Stimulated activated CD4-positive, alpha-beta T cell treated with anti-CD3 and anti-CD28 coated beads, Interleukin-1b, Interleukin-23, amount 100 ng/mL, for 1 hour (primary cell): ENCODE measurements at places on chromosomes 7 and 10.
A peak's percentile ranks its signal among the peaks of the same experiment; 100 is the strongest.

DNA sequence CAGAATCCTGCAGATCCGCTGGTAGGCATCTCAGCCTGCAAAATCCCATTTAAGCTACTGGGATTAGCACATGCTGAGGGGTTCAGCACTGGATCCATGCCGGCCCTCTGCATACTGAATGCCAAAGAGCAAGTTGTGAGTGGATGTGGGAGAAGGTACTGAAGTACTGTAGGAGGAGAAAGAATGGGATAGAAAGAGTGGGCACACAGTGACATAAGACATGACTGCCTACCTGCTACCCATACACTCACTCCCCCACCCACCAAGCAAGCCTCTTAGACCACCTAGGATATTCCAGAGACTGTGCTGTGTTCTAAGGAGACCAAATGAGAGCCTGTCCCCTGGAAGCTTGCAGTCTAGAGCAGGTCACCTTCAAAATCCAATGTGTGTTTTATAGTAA, 215.9 kb downstream of the FRMD4A start:
- DNase-seq = no peak

- no peak for DNase-seq
Observed at GRCh38 chr7:78164459-78164858, 365.9 kb downstream of the PHTF2 start.

- DNase-seq = no peak
Observed at GRCh38 chr10:47308775-47309174, 8.8 kb downstream of the GDF10 start.

GRCh38 chr10:99872367-99873162, 90.1 kb downstream of the ABCC2 start:
- DNase-seq = no peak

DNA sequence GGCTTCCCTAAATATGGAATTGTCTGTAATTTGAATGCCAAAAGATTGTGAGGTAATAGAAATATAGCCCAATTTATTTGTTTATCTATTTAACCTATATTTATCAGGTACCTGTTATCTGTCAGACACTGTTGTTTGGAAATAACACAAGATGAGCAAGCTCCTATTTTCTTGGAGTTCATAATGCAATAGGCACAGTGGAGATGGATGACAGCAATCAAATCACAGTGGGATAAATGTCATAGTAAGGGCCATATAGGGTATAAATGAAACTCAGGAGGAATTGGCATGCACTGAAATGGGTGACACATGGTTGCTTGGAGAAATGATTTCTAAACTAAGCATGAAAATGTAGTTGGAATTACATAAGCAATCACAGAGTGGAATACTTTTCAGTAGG, 761.8 kb upstream of the MBL2 start:
- no peak for DNase-seq

DNA sequence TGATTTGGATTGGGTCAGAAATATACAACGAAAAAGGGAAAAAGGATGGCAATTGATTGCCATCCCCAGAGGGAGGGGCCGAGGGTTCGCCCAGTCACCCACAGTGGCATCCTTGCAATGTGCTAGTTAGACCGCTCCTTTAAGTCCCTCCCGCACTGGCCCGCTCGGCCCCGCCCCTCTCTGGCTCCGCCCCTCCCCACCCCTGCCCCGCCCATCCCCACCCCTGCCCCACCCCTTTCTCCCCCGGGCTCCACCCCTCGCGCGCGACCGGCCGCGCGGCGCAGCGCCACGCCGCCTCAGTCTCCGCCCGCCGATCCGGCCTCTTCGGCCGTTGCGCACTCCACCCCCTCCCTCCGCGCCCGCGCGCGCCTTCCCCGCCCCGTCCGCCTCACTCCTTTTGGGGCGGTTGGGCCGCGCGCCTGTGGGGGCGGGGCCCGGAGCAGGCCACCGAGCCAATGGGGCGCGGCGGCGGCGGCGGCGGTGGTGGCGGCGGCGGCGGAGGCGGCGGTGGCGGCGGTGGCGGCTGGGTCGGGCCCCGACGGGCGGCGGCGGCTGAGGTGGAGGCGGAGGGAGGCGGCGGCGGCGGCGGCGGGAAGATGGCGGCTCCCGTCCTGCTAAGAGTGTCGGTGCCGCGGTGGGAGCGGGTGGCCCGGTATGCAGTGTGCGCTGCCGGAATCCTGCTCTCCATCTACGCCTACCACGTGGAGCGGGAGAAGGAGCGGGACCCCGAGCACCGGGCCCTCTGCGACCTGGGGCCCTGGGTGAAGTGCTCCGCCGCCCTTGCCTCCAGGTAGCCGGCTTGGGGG, at the start of gene VKORC1L1:
Gene VKORC1L1, plus strand, starts transcription at position 299 of the 806 bp plus-strand sequence. Its CDS starts 298 bp downstream, at position 597.
- DNase-seq = peak; percentile 89

- DNase-seq = no peak
Observed at GRCh38 chr7:1857487-1858421, 187.7 kb downstream of the ELFN1 start.

DNA sequence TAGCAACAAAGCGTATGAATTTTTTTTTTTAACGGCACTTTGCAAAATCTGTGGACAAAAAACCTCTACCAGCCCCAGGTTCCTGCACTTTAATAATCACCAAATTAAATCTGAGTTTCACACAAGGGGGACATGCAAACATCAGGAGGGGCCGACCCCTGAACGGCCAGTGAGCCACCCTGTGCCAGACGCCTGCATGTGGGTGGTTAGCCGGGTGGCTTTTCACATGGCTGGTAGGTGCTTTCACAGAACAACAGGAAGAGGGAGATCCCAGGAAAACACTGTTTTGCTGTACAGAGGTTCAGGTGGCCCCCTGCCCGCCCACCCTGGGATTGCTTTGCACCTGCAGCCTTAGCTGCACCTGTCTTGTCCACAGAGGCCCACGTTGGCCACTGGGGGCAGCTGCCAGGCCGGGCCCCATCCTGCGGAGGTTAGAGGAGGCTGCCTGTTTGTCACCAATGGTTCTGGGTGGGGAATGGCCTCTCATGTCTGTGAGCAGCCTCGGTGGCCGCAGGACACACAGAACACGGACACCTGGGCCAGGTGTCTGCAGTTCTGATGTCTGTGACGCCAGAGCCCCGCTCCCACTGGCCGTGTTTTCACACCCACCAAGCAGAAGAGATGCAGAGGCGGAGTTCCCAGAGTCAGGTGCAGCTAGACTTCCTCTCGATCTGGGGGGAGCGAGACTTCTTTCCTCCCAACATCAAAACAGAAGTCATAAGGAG, 107.7 kb downstream of the FAM53B start:
- DNase-seq = no peak

- peak; percentile 8 for DNase-seq
Observed at GRCh38 chr7:105806592-105807447, 69.6 kb downstream of the ATXN7L1 start.

DNA sequence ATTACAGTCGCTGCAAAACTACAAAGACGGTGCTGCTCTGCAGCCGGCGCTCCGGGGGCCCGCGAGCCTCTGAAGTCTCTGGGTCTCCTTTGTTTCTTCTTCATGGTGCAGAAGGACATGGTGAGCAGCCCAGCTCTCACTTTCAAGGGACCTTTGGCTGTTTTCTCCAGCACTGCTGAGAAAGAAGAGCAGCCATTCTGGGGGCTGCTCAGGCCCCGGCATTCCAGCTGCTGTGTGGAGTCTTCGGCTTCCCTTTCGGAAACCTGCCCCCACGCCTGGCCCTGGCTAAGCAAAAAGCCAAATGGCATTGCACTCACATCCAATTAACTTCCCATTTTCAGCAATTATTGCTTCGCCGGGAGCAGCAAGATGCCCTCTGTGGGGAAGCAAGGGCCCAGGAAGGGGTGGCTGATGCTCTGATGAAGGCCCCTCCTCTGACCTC, 555.7 kb downstream of the PTPRN2 start:
- no peak for DNase-seq

- DNase-seq = no peak
Observed at GRCh38 chr10:73872190-73872710, 2.1 kb downstream of the CAMK2G start.
